ENCODE measurements at places on chromosomes 6 and 20. TPM values are rescaled to one million over a fixed set of nuclear protein-coding genes. Genes with fewer than 3 reads are reported as not detected.

Gene SPATS1
- total RNA-seq = not detected

- no peak overlapping the region for H3K4me3 ChIP-seq
- DNase-seq = no peak
- H3K27me3 ChIP-seq = peaks cover 5% of the 10 kb centered on the region
- no peaks in the 10 kb centered on the region for H3K36me3 ChIP-seq
- H3K4me1 ChIP-seq = no peaks in the 10 kb centered on the region
These were observed 70.0 kb upstream of the SASH1 start for GRCh38 chr6:148272597-148272996.

GRCh38 chr6:165983112-165984072 lies 184.3 kb downstream of the TBXT start:
- H3K4me3 ChIP-seq = no peak overlapping the region
- peaks cover 29% of the 10 kb centered on the region for H3K27me3 ChIP-seq
- no peak for DNase-seq

- H3K27me3 ChIP-seq = no peaks in the 10 kb centered on the region
These were observed 1.2 kb downstream of the PM20D2 start for GRCh38 chr6:89146718-89147700.

DNA sequence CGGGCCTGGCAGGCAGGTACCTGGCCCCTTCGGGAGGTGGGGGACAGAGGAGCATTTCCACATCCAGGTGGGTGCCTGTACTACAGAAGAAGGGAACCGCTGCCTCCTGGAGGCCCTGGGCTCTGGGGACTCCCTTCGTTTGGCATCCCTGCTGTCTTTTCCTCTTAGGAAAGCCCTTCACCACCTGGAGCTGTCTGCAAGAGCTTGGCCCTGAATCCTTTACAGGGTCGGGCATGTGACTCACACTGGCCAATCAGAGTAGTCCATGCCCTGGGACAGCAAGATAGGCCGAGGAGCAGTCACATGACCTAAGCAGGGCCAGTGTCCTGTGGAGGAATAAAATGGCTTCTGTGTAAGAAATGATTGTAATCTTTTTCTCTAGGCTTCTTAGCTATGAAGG lies 224.9 kb downstream of the ANKRD60 start:
- H3K4me1 ChIP-seq = peaks cover 13% of the 10 kb centered on the region
- no peaks in the 10 kb centered on the region for H3K36me3 ChIP-seq
- no peak overlapping the region for H3K4me3 ChIP-seq
- H3K27ac ChIP-seq = no peak overlapping the region
- peaks cover 9% of the 10 kb centered on the region for H3K27me3 ChIP-seq

Data from naive thymus-derived CD8-positive, alpha-beta T cell (primary cell).